ENCODE measurements at places on chromosomes 2 and 18.
A peak's percentile ranks its signal among the peaks of the same experiment; 100 is the strongest.

DNA sequence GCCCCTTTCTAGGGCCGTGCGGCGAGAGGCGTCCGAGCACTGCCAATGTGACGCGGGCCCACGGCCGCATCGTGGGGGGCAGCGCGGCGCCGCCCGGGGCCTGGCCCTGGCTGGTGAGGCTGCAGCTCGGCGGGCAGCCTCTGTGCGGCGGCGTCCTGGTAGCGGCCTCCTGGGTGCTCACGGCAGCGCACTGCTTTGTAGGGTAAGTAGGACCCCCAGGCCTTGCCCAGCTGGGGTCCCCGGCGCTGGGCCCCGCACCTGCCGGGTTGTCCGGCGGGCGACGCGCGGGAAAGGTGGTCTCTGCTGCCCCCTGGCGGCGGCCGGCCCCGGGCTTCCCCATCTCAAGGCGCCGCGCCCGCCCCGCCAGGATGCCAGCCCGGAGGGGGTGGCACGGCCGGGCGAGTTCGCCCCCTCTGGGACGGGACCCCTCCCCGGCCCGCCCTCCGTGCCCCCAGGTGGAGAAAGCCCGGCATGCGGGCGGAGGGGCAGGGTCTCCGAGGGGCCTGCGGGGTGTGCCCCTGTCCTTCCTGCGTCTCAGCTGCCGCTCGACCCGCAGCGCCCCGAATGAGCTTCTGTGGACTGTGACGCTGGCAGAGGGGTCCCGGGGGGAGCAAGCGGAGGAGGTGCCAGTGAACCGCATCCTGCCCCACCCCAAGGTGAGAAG lies 1.9 kb downstream of the PRSS56 start:
- DNase-seq, result peak; percentile 86

DNA sequence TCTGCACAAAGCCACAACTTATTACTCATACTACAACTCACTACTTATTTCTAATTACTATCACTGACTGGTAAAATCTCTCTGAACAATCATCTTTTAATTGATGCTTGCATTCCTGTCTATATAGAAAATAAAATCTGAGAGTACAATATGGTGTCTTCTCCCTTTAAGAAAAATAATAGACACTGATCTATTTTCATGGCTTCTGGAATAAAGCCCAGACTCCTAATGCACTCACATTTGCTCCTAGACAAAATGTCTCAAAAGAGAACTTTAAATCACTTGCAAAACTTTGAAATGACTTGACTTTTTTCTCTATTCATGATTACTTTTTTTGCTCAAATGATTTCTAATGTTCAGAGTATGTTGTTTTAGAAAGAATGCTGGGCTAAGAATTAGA lies 28.7 kb downstream of the ESCO1 start:
- no peak for DNase-seq

DNA sequence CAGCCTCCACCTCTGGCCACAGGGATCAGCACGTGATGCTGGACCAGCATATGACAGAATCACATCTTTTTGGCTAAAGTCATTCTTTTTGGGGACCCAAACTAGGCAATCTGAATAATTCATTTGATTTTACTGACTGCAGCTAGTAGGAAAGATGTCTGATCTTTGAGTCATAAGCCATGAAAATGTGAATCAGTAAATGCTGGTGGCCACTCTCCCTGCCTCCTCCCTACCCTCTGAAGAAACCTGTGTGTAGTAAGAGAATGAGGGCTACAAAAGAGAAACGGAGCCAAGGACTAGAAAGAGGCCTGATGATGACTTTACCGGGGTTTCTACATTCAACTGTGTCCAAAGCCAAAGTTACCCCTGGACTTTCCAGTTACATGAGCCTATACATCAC lies 10.1 kb upstream of the LRPPRC start:
- DNase-seq, result no peak

- DNase-seq, result no peak
These were observed 121.7 kb downstream of the PXDN start for GRCh38 chr2:1622521-1623200.

- DNase-seq, result no peak
These were observed 66.6 kb downstream of the ZBTB7C start for GRCh38 chr18:48342581-48342980.

- no peak for DNase-seq
These were observed 289.5 kb upstream of the MMADHC start for GRCh38 chr2:149877074-149877473.

GRCh38 chr2:214630402-214631045 lies 179.0 kb downstream of the BARD1 start:
- no peak for DNase-seq

GRCh38 chr2:10221976-10222870 lies 80.5 kb upstream of the HPCAL1 start:
- DNase-seq, result no peak

GRCh38 chr2:9144046-9144445 lies 62.6 kb upstream of the ASAP2 start:
- no peak for DNase-seq

DNA sequence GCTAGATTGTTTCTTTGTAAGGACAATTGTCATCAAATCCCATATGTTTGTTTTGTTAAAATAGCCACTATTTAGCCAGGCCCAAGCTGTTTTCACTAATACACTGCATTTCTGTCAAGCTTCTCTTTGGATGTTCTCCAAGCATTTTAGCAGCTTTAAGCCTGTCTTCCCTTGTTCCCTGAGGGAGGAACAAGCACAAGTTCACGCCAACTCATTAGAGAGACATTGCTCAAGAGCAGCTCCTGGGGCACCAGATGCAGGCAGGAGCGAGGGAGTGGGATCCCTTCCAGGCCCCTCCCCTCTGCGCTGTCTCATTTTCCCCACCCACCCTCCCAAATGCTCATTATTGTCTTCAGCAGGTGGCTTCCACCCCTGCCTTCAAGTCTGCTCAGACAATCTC lies 32.6 kb upstream of the PPP3R1 start:
- DNase-seq, result no peak

- no peak for DNase-seq
These were observed 73.0 kb downstream of the NCAPH start for GRCh38 chr2:96408616-96409015.

- DNase-seq, result no peak
These were observed 60.8 kb downstream of the MBP start for GRCh38 chr18:77071711-77072292.

- no peak for DNase-seq
These were observed 70.5 kb upstream of the TFCP2L1 start for GRCh38 chr2:121355488-121355887.

DNA sequence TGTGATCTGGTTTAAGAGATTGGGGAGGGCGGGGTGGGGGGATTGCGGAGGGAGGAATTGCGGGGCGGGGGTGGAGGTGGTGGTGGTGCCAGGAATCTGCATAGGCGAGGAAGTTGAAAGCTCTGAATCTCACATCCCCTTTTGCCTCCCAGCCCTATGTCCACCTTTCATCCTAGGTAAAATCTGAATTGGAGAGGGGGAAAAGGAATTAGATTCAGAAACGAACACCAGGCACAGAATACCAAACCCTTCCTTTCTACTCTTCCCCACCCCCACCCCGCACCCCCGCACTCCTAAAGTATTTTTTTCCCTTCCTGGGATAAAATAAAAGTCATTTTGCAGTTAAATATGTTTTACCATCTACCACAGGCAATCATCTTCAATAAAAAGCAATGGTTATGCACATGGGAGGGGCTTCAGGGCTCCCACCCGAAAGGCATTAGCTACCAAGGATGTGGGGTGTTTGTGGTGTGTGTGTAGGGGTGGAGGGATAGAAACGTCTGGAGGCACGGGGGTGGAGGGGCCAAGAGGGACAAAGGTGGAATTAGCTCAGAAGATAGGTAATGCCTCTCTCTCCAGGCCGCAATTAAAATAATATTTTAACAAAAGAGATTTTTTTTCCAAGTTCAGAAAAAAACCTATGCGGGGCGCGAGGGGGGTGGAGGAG lies 1.8 kb downstream of the IGFBP5 start:
- no peak for DNase-seq

DNA sequence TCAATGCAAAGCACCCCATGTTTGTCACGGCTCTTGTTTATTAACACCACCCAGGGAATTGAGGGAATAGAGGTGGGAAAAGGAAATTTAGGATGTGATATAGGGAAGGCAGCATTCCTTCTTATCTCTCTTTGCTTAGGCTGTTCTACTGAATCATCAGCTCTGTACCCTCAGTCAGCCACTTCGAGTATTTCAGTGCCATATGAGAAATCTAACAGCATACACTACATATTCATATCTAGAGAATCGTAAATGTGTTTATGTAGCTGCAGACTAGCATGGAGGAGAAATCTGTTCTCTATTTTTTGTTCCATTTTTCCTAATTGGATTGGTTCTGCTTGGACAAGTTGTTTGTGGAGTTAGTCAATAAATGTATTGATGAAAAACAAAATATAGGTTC lies 187.8 kb downstream of the CTNNA2 start:
- DNase-seq, result no peak

GRCh38 chr2:36578343-36579296 lies 19.3 kb downstream of the FEZ2 start:
- no peak for DNase-seq

GRCh38 chr2:232348936-232349335 lies 29.6 kb upstream of the ALPP start:
- DNase-seq, result no peak

GRCh38 chr2:86054535-86055082 lies 51.1 kb downstream of the POLR1A start:
- DNase-seq, result no peak

GRCh38 chr2:72222829-72223564 lies 75.3 kb upstream of the CYP26B1 start:
- DNase-seq, result no peak

- peak; percentile 18 for DNase-seq
These were observed 11.3 kb downstream of the GFPT1 start for GRCh38 chr2:69375494-69376353.

DNA sequence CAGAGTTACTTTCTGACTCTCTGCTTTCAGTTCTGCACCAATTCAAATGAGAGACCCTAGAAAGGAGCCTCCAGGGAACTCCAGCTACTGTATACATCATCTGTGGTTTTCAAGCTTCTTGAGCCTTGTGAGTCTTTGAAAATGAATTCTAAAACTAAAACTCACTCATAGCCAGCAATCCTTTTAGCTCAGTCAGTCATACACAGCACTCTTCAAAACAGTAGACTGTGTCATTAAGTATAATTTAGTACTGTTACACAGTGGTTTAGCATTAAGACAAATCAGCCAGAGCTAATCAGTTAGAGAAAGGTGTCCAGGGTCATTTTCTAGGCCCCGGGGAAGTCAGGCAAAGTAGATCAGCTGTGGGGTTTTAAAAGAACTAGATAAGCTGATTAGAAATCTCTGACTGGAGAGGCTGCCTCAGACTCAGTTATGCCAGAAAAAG lies 322.1 kb upstream of the THUMPD2 start:
- peak; percentile 13 for DNase-seq

DNA sequence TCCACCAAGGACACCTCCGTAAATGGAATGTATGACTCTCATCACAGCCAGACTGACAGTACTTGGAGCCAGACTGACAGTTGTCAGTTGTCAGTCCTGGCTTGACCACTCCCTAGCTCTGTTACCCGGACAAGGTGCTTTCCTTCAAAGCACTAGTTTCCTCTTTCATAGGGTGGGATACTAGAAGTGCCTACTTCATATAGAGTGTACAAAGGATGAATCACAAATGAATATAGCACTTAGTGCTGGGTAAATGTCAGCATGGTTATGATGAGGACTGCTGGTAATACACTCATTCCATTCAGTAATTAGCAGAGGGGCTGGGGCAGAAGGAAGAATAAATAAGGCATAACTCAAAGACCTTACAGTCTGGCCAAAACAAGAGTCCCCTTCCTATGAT lies 91.4 kb downstream of the ARL4C start:
- no peak for DNase-seq

GRCh38 chr2:36981911-36982310 lies 15.6 kb upstream of the STRN start:
- no peak for DNase-seq

DNA sequence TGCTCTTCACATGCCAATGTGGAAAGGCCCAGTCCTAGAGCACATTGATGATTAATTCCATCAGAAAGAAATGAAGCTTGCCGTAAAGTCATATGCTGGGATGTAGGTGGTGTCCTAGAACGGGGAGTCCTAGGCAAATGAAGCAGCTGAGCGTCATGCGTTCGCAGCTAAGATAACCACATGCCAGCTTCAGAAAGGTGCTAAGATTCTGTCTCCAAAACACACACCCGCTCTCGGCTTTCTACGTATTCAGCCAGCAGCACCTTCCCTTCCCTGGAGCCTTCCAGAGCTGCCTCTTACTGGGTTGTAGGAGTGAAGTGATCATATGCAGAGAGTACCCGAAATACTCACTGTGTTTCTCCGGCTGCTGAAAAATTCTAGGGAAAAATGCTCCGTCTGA lies 421.6 kb upstream of the ID2 start:
- DNase-seq, result no peak

DNA sequence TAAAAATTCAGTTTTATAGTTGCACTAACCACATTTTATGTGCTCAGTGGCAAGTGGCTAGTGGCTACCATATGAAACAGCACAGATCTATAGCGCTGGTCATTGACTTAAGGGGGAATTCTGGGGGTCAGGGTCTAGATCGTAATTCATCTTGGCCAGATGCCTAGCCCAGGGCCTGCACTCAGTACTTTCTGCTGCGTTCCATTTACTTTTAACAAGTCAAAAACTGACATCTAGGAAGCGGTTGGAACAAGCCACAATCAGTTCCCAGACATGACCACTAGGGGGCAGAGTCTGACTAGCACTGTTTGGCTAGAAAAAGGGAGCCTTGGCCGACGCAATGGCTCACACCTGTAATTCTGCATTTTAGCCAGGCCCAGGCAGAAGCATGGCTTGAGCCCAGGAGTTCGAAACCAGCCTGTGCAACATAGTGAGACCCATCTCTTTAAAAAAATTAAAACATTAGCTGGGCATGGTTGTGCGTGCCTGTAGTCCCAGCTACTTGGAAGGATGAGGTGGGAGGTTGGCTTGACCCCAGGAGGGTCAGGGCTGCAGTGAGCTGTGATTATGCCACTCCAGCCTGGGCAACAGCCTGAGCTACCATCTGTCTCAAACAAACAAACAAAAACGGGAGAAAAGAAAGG lies 9.0 kb upstream of the TMBIM1 start:
- DNase-seq, result peak; percentile 63

GRCh38 chr2:63056107-63057050 lies 5.7 kb downstream of the OTX1 start:
- no peak for DNase-seq

GRCh38 chr2:112276954-112277353 lies 1.6 kb downstream of the ZC3H6 start:
- DNase-seq, result no peak

GRCh38 chr2:56184500-56185011 lies 766 bp downstream of the CCDC85A start:
- DNase-seq, result peak; percentile 12

- DNase-seq, result no peak
These were observed 2.3 kb upstream of the GCC2 start for GRCh38 chr2:108446703-108447102.

GRCh38 chr2:67576991-67577390 lies 179.9 kb downstream of the ETAA1 start:
- no peak for DNase-seq

GRCh38 chr18:79472176-79472575 lies 76.4 kb downstream of the NFATC1 start:
- DNase-seq, result no peak
